CD8-positive, alpha-beta memory T cell (primary cell): ENCODE measurements at places on chromosomes 1 and 21.

DNA sequence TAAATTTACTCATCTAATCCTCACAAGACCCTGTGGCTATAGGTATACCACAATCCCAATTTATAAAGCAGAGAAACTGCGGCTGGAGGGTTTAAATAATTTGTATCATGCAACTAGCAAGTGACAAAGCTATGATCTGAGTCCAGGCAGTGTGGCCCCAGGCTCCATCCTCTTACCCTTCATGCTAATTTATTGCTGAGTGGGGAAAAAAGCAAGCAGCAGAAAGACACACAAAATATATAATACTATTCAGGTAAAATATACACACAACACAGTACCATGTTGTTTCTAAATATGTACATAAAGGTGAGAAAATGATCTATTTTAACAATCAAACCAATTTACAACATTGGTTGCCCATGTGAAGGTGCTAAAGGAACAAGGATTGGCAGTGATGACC, 17.3 kb upstream of the LORICRIN start:
- DNase-seq, result no peak

DNA sequence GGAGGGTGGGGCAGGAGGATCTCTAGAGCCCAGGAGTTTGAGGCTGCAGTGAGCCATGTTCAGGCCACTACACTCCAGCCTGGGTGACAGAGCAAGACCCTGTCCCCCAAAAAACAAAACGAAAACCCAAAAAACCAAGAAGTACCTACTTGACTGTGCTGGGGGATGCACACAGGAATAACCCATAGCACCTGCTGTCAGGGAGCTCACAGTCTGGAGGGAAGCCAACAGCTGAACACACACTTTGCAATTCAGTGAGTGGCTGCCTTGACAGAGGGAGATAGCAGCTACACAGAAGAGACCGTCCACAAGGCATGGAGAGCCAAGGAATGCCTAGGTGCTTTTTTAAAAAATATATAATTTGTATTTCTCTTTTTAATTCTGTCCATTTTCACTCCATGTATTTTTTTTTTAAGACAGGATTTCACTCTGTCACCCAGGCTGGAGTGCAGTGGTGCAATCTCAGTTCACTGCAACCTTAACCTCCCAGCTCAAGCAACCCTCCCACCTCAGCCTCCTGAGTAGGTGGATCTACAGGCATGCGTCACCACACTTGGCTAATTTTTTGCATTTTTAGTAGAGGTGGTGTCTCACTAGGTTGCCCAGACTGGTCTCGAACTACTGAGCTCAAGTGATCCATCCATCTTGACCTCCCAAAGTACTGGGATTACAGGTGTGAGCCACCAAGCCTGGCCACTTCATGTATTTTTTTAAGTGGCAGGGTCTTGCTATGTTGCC, 68.7 kb downstream of the NID1 start:
- no peak for DNase-seq

- no peak for DNase-seq
These were observed 31.3 kb upstream of the FGGY start for GRCh38 chr1:59265622-59266021.

GRCh38 chr1:180566026-180566425, 7.3 kb downstream of the OVAAL start:
- DNase-seq, result no peak

DNA sequence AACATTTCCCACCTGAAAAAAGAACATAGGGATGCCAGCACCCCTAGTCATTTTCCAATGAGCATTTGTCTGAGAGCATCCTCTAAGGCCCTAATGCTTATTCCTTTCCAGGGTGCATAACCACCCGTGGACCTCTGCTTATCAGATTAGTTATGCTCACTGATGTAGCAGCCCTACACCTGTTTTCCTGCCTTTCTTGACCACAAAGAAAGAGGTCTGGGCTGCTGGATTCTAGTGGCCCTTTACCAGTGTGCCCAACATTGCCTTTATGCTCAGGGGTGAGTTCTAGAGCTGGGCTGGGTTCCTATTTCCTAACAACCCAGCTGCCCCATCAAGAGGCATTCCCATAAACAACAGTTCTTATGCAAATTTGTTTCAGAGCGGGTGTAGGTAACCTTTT, 20.3 kb upstream of the PM20D1 start:
- no peak for DNase-seq

DNA sequence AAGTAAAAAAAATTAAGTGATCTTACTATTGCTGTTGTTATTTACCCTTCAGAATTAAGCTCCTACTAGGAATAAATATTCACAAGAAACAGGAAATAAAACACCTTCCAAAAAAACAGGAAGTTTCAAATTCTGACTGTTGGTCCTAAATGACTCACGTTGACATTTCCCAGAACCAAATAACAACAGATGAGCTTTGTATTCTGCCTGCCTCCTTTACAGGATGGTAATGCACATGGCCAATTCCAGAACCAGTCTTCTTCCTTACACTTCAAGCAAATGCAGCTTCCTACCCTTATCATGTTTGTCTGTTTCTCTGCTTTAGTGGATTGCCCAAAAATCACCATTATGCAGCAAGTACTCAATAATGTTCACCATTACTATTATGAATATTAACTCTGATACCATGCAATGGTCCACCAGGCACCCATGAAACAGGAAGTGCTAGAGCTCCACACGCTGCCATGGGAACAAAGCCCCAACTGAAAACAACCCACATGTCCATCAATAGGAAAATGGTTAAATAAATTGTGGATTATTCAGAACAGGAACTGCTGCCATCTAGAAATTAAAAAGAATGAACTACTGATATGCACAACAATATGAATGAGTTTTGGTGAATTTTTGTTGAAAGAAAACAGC, 8.9 kb downstream of the CASP9 start:
- DNase-seq, result no peak

GRCh38 chr1:53546409-53547155, 87.4 kb downstream of the DMRTB1 start:
- DNase-seq, result no peak

DNA sequence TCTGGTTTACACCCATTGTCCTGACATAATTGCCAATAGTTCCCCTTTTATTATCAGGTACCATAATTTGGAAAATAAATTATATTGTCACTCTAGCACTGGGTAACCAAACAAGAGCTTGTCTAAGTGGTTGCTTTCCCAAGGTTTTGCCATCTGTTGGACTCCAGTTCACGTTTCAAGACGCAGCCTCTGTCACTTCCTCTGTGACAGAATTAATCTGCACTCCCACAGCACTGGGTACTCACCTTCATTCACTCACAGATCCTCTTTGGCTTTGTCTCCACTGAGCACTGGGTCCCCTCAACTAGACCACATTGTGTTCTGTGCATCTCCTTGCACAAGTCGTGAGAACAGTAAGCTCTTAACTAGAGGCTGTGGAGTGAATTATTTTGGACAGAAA, 123.6 kb upstream of the JUN start:
- DNase-seq, result no peak

DNA sequence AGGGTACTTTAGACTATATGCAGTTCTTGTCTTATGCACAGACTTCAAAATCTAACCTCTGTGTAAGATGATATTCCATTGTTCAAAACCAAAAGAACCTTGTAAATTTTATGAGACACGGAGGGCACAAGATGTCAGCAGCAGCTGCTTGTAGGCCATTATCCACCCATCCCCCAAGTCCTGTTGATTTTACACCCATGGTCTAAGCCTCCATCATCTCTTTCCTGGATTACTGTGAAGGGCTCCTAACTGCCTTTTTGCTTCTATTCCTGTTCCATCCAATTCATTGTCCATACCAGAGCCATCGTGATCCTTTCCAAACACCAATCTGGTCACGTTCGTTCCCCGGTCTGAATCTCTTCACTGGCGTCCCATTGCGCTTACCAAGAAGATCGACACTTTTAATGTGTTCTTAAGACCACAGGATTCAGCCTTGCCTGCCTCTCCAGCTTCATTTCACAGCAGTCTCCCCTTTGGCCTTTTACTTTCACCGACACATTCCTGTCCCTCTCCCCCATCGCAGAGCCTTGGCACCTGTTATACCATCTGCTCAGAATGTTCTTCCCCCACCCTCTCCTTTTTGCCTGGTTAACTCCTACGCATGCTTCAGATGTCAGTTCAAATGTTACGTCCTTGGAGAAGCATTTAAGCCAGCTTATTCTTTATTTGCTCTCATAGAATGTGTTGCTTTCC, 107.3 kb upstream of the POU3F1 start:
- DNase-seq, result no peak

DNA sequence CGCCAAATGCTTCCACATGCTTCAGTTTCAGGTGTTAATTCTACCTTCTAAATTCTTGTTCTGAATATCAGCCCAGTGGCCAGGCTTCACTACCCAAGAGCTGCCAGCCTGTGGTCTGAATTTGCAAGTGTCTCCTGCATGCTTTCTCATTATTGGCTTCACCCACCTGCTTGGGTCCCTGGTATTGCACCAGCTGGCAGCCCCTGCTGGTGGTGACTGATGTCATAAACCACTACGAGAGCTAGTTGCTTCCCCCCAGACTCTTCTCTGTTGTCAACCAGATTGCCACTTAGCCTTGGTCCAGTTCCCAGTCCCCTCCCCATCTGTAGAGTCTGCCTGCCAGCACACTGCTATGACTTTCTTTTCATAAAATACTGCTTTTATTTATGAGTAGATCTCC, 197.7 kb upstream of the DUSP10 start:
- DNase-seq, result no peak

- DNase-seq, result peak; percentile 91
These were observed 4.1 kb downstream of the KIF21B start for GRCh38 chr1:201019321-201019977.

- DNase-seq, result no peak
These were observed 282.4 kb downstream of the HLX start for GRCh38 chr1:221161571-221162041.

DNA sequence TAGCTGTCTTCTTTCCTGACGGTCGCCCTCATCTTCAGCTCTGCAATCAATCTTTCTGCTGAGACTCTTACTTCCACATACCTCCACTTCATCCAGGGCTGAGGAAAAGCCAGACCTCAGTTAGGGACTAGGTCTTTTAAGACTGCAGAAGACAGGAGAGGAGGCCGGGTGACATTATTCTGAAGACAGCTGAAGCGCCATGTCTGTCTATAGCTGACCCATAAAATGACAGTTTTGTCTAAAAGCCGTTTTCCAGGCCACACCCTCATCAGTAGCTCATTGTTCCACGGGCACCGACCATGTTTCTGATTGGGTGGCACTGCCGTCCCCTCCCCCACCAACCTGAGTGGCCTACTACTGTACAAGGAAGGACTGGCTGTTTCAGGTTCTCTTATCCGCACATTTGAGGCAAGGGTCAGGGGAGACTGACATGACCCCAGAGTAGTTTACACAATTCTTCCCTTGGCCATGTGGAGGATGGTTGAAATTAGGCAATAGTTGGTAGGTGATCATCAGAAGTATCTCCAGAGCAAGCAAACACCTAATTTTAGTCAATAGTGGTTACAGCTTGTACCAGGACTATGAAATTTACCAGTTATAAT, at the start of gene ADCY10:
TSS of gene ADCY10 (minus strand) at position 240 of the 602 bp plus-strand sequence. CDS start 8,994 bp downstream, outside the sequence.
- no peak for DNase-seq

DNA sequence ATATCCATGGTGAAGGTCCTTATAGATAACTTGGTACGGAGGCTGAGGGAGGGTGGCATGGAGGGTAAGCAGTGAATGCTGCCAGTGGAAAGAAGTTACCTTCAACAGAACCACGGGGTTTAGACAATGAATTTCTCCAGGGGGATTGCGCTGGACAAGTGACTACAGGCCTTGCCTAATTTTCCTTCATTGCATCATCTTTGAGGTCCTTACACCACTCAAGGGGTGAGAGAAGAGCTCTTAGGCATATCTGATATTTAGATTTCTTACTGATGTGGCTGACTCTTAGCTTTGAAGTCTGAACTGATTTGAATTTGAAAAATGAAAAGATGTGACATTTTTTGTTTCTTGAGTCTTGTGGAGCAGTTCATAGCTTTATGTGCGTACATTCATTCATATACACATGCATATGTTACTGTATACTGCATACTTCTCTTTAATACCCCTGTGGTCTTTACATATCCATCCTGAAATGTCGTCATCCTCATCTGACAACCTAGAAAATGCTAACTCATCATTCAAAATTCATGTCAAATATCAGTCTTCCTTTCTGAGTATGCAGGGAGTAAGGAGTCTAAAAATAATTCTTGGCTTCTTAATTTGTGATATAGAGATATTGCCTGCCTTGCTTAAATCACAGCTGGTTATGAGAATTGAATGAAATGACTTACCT, 63.6 kb downstream of the DNM3 start:
- DNase-seq, result no peak

GRCh38 chr1:110523011-110523410, 4.0 kb upstream of the KCNA10 start:
- no peak for DNase-seq
